Stimulated activated CD4-positive, alpha-beta T cell treated with anti-CD3 and anti-CD28 coated beads, Interleukin-2, amount 100 ng/mL, for 24 hours (primary cell): ENCODE measurements at places on chromosomes 12 and 14.

- DNase-seq = peak; percentile 58
Measured at GRCh38 chr14:99189201-99189801, 82.7 kb downstream of the BCL11B start.

DNA sequence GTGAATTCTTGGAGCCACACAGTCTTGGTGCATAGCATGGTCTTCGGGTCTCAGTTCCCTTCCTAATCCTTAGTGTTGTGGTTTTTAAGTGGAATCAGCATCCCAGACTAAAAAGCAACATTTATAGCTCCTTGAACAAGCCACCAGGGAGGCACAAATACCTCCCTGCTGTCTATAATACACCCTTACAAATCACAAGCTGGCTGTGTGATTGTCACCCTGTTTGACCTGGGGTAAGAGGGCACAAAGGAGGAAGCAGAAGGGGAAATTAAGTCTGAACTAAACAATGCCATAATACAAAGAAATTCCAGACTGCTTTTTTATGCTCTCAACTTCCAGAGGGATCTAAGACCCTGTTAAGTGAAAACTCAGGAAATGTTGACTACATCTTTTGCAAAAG, 7.7 kb upstream of the MMP19 start:
- no peak for DNase-seq

- DNase-seq = no peak
Measured at GRCh38 chr12:57459750-57460467, at the start of gene GLI1. Gene GLI1, plus strand, starts transcription at chr12:57459785. Its CDS starts 3,907 bp downstream, at chr12:57463692.

DNA sequence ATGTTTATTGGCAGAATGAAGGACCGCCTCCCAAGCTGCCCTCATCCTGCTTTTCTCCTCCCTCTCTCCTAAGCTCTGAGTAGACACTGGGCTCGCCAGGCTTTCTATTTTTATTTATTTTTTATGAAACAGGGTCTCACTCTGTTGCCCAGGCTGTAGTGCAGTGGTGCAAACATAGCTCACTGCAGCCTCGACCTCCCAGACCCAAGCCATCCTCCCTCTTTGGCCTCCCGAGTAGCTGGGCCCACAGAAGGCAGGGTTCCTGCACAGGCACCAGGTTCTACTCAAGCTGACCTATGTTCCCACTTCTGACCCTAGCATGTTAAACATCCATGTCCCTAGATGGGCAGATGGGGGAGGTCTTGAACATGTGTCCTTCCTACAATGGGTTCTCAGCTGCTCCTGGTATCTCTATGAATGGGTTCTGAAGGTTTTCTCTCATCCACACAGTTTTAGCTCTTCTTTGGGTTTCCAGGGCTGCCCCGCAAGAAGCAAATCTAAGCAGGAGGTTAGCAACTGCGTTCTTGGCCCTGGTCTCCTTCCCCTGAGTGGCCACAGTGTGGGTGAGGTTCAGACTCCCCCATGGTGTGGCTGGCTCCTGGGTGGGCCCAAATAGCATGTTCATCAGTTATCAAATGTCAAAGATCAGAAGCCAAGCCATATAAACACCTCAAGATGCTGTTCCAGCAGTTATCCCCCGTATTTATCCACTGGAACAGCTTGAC, 167.3 kb downstream of the ZFP36L1 start:
- no peak for DNase-seq

GRCh38 chr14:64729386-64730060, 25.3 kb downstream of the PLEKHG3 start:
- no peak for DNase-seq

- no peak for DNase-seq
Measured at GRCh38 chr12:54161481-54162437, 27.0 kb downstream of the SMUG1 start.

DNA sequence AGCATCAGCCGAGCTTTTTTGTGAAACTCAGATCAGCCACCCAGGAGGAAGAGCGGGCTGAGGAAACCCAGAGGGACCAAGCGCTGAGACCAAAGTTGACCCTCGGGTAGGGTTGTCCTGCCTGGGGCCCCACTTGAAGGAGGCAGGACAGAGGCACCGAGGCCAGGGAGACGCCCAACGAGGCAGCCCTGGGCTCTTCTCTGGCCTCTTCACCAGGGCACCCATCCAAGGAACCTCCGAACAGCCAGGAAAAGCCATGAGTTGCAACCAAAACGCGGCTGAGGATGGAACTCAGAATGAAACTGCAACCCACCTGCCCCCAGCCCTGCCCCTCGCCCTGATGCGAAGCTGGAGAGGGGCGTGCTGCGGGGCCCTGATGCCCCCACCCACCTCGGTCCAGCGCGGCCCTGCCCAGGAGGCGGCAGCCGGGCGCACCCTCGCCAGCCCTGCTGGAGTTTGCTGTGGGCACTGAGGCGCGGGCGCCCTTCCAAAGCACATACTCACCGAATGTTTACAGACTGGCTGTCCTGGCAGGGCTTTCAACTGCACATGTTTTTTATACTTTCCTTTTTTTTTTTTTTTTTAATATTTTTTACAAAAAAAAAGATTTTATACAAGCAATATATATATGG, 41.9 kb downstream of the JDP2 start:
- no peak for DNase-seq

GRCh38 chr12:52007158-52007921, 594 bp downstream of the TAMALIN start:
- peak; percentile 53 for DNase-seq

DNA sequence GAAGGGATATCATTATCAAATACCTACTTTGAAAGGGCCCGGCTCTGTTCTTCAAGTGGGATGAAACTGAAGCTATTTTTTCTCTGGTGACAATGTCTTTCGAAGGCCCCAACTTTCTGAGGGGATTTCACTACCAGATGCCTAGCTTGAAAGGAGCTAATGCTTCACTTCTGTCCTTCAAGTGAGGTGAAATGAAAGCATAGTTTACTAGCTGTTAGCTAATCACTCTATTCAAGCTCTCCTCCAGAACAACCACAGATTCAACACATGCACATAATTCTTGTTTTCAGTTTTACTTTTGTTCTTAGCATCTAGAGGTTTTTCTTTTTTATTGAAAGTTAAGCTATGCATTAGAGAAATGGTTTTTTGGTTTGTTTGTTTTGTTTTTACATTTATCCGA, 571.4 kb downstream of the NOVA1 start:
- no peak for DNase-seq

- DNase-seq = no peak
Measured at GRCh38 chr12:103249607-103250006, 246.2 kb downstream of the C12orf42 start.

DNA sequence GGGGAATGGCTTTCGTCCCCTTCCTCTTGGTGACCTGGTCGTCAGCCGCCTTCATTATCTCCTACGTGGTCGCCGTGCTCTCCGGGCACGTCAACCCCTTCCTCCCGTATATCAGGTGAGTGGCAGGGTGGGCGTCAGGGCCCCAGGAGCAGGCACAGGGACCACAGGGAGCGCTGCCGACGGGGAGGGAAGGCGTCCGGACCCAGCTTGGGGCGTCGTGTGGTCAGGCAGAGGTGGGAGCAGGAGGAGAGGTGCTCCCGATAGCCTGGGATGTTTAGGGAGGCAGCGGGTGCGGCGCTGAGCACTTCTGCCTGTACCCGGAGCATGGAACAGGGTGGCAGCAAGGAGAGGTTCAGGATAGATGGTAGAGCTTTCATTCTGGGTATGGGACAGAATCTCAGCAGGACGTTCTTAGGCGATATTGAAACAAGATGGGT, 444 bp downstream of the DRAM1 start:
- no peak for DNase-seq

DNA sequence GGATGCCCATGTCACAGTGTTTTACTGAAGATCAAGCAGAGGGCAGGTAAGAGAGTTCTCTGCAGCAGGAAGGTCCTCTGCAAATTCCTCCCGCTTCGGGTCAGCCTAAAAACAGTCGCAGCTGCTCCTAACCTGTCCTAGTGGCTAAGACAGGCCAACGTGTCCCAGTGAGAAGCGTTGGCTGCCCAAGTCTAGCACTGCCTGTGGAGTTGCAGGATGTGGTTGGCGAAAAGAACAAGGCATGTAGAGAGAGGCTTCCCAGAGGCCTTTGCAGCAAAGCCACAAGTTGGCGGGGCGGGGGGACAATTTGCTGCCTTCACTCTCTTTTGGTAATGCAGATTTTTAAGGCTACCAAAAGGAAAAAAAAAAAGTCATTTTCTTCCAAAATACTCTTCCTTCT, 340.1 kb downstream of the BCL11B start:
- peak; percentile 55 for DNase-seq

GRCh38 chr14:31926123-31926522, 151.0 kb upstream of the ARHGAP5 start:
- DNase-seq = no peak

DNA sequence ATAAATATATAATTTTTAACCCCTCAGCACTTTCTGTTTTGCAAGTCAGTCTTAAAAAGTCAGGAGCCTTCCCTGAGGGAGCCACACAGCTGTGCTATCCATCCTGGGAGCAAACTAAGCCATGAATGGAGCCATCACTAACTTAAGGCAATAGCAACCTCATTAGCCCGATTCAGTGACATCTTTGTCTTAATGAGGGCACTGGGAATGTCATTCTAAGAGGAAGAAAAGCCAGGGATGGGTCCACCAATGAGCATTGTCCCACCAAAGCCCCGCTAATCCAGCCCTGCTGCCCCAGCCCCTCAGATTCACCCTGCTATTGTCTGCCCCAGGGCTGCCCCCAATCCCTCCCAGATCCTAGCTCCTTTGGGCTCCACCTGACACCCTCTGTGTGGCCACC, 19.5 kb downstream of the GSC start:
- DNase-seq = no peak

DNA sequence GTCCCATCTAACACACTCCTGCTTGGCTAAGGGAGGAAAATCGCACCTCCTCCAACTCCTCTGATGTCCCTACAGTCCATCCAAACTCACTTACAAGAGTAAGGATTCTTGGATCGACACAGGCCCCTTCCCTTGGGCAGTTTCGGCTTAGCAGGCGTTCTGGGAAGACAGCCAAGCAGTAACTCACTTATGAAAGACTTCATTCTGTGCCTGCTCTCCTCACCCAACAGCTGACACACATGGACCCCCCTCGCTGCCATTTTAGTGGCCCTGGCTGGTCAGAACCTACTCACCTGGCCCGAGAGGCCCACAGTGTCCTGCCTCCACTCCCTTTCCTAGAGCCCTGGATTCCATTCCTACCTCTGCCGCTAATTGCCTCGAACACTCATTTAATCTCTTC, 52.3 kb upstream of the BCL2L14 start:
- DNase-seq = no peak
